ENCODE measurements at places on chromosomes 5 and 9. TPM values are rescaled to one million over a fixed set of nuclear protein-coding genes. Genes with fewer than 3 reads are reported as not detected.
A peak's percentile ranks its signal among the peaks of the same experiment; 100 is the strongest.

TAL2 gene
- 1.1 TPM for total RNA-seq

MCIDAS gene
- total RNA-seq, result 0.39 TPM

DNA sequence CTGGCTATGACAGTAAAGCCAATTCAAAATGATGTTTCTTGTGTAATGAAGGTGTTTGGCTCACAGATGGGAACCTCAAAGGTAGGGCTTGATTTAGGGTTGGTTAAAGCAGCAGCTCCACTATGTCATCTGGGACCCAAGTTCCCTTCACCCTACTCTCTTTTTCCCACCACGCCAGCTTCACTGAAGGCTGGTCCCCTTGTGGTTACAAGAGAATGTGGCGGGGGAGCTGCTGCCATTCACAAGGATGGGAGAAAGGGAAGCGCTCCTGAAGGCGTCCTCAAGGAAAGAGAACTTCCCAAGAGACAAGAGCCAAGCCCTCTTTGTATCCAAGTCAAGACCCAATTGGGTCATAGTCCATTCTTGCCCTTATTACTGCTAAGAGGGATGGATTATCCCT, 72.7 kb downstream of the NTRK2 start:
- peak; percentile 38 for DNase-seq
- H3K4me1 ChIP-seq, result no peaks in the 10 kb centered on the region
- no peak overlapping the region for H3K4me3 ChIP-seq

DNA sequence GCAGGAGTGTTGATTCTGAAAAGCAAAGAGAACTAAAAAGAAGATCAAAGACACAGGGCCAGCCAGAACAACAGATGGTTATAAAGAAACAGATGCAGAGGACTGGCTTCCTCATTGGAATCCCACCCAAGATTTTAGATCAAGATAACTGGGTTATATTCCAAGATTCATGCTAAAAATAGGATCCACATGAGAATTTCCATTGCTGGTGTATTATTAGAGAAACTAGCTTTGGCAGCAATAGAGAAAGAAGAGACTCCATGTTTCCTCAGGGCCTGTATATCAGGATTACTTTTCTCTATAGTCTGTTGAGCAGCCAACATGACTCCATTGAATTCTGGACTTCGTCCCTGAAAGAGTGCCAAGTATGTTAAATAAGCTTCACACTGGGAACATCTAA, 367.3 kb downstream of the TUSC1 start:
- H3K4me3 ChIP-seq, result no peak overlapping the region
- peaks cover 9% of the 10 kb centered on the region for H3K36me3 ChIP-seq
- no peaks in the 10 kb centered on the region for H3K4me1 ChIP-seq
- no peak overlapping the region for H3K27ac ChIP-seq
- no peak for DNase-seq

GRCh38 chr9:84266087-84266561, 74.4 kb downstream of the SLC28A3 start:
- no peaks in the 10 kb centered on the region for H3K36me3 ChIP-seq
- no peaks in the 10 kb centered on the region for H3K27me3 ChIP-seq
- H3K4me3 ChIP-seq, result no peak overlapping the region
- no peaks in the 10 kb centered on the region for H3K4me1 ChIP-seq
- peak; percentile 77 for DNase-seq
- no peak overlapping the region for H3K27ac ChIP-seq

ABLIM3 gene
- total RNA-seq, result 0.29 TPM

INSYN2B gene
- not detected for total RNA-seq

- no peak overlapping the region for H3K4me3 ChIP-seq
- H3K27me3 ChIP-seq, result no peaks in the 10 kb centered on the region
- no peak overlapping the region for H3K27ac ChIP-seq
- DNase-seq, result no peak
Measured at GRCh38 chr5:126339215-126339805, 83.9 kb upstream of the GRAMD2B start.

CDH10 gene
- total RNA-seq, result 0.22 TPM

- H3K36me3 ChIP-seq, result no peaks in the 10 kb centered on the region
- no peak for DNase-seq
- no peaks in the 10 kb centered on the region for H3K4me1 ChIP-seq
- no peak overlapping the region for H3K27ac ChIP-seq
- no peaks in the 10 kb centered on the region for H3K27me3 ChIP-seq
Measured at GRCh38 chr9:78928625-78929405, 631.9 kb downstream of the PSAT1 start.

DNA sequence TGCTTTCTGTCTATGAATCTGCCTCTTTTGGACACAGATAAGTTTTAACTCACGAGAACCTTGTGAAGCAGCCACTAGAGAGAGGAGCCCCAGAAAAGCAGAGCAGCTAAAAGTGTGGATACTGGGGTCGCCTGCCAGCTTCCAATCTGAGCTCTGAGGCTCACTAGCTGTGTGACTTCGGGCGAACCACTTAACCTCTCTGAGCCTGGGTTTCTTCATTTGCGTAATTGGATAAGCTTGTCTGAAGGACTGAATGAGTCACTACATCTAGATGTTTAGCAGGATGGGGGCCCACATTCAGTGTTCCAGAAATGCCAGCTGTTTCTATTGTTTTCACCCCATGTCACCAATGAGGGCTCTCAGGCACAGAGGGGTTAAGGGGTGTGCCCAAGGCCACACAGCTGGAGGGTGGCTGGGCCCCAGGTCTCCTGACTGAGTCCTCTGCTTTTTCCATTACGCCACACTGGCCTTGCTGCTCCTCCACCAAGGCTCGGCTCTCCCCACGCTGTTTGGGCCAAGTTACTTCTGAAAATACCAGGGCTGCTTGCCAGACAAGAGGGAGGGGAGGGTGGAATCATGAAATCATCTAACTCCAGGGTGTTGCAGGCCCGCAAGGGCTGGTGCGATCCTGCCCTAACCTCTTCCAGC, 36.2 kb downstream of the SH3PXD2B start:
- DNase-seq, result no peak
- no peak overlapping the region for H3K27ac ChIP-seq
- H3K4me1 ChIP-seq, result no peaks in the 10 kb centered on the region
- no peak overlapping the region for H3K4me3 ChIP-seq
- H3K27me3 ChIP-seq, result no peaks in the 10 kb centered on the region

DNA sequence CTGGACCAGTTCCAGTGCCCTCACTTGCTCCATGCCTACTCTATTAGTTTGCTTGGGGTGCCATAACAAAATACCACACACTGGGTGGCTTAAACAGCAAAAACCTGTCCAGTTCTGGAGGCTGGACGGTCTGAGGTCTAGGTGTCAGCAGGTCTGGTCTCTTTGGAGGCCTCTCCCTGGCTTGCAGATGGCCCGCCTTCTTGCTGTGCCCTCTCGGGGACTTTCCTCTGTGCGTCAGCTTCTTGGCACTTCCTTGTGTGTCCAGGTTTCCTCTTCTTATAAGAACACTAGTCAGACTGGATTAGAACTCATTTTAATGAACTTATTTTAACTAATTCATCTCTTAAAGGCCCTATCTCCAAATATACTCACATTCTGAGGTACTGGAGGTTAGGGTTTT, 97.2 kb downstream of the CARTPT start:
- H3K36me3 ChIP-seq, result no peaks in the 10 kb centered on the region
- no peak overlapping the region for H3K27ac ChIP-seq
- no peak for DNase-seq
- no peaks in the 10 kb centered on the region for H3K4me1 ChIP-seq
- no peaks in the 10 kb centered on the region for H3K27me3 ChIP-seq

DNA sequence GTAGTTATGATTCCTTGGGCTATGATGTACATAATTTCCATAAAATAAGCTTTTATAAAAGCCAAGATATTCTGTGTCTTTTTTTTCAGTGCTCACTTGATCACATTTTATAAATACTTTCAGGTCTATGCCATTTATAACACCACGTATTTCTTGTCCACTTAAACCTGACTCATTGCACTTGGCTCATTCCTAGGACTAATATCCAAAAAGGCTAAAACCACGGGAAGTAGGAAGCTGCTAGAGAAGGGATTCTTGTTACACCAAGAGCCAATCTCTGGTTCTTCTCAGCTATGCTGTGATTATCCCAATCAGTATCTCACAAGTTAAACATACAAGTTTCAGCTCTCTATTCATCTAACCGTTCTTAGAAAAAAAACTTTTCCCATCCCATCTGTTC, 80.4 kb upstream of the CDH6 start:
- H3K4me3 ChIP-seq, result no peak overlapping the region
- H3K4me1 ChIP-seq, result no peaks in the 10 kb centered on the region
- H3K27me3 ChIP-seq, result no peaks in the 10 kb centered on the region
- no peak for DNase-seq
- H3K27ac ChIP-seq, result no peak overlapping the region

DNA sequence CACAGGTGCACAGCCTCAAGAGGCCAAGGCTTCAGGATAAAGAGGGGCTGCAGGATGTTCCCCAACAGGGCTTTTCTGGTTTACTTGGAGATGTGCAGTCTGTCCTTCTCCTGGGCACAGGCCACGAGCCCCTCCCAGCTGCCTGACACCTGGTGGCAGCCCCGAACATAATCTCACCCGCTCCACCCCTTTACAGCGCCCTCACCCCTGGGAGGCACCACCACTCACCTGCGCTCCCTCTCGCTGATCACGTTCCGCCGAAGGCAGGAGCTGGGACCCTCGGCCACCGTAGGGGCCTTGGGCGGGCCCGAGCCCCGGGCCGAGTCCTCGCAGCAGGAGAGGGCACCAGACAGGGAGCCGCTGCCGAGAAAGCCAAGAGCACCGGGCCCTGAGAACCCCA, 514 bp downstream of the SOHLH1 start:
- H3K27ac ChIP-seq, result no peak overlapping the region
- DNase-seq, result peak; percentile 56
- no peaks in the 10 kb centered on the region for H3K36me3 ChIP-seq
- no peaks in the 10 kb centered on the region for H3K4me1 ChIP-seq
- H3K27me3 ChIP-seq, result no peaks in the 10 kb centered on the region
- H3K4me3 ChIP-seq, result no peak overlapping the region

GRCh38 chr5:130476325-130476724, 572.1 kb downstream of the CHSY3 start:
- no peak for DNase-seq
- no peak overlapping the region for H3K27ac ChIP-seq
- no peaks in the 10 kb centered on the region for H3K27me3 ChIP-seq
- H3K4me1 ChIP-seq, result no peaks in the 10 kb centered on the region
- H3K36me3 ChIP-seq, result no peaks in the 10 kb centered on the region
- H3K4me3 ChIP-seq, result no peak overlapping the region

SPINK7 gene
- total RNA-seq, result not detected

DNAJB5 gene
- total RNA-seq, result 38.9 TPM

RFK gene
- total RNA-seq, result 12.0 TPM

CDH9 gene
- 0.79 TPM for total RNA-seq

DNA sequence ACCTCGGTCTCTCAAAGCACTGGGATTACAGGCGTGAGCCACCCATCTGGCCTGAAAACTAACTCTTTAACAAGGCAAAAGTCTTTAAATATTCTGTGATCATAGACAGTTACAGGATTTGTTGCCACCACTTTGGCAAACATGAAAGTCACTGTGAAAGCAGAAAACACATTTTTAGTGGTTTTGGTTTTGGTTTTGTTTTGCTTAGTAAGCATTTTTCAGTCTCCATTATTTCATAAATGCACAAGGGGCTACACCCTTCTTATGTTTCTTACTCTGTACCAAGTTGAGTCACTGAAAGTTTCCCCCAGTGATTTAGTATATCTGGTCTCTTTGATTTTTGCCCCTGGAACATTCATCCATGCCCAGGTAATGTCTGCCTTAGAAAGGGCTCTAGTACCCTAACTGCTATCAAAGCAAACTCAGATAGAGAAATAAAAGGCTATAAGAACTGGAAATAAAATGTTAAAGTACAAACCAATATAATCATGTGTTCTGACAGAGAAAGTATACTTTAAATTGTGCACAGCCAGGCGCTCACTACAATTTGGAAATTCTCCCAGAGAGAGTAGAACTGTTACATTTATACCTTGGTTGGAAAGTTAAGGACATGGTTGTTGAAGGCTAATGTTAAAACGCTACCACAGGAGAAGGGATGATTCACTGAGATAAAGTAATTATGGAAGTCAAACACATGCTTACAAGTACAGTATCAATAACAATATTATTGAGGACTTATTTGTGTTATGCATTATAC, 1022.5 kb upstream of the DMAC1 start:
- H3K27ac ChIP-seq, result no peak overlapping the region
- no peak for DNase-seq
- H3K36me3 ChIP-seq, result no peaks in the 10 kb centered on the region
- H3K4me1 ChIP-seq, result peaks cover 9% of the 10 kb centered on the region

DNA sequence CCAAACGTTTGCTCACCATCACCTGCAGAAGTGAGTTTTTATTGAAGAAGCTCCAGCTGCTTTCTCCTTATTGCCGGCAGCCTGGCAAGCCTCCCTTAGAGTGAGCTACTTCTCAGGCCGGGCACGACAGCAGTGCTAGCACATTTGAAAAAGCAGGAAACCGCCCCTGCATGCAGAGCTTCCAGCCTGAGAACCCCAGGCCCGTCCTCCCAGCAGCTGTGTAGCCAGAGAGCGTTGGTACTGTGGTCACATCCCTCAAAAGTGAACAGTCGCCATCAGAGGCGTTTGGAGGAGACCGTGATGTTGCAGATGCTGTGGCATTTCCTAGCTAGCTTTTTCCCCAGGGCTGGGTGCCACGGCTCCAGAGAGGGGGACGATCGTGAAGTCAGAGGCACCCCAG, 23.5 kb downstream of the SLC25A25 start:
- no peaks in the 10 kb centered on the region for H3K27me3 ChIP-seq
- no peaks in the 10 kb centered on the region for H3K36me3 ChIP-seq
- H3K27ac ChIP-seq, result no peak overlapping the region
- no peak for DNase-seq
- H3K4me3 ChIP-seq, result no peak overlapping the region

MOB3B gene
- total RNA-seq, result 9.8 TPM

FCN2 gene
- not detected for total RNA-seq

C9orf153 gene
- total RNA-seq, result not detected

BAAT gene
- total RNA-seq, result 0.15 TPM

DNA sequence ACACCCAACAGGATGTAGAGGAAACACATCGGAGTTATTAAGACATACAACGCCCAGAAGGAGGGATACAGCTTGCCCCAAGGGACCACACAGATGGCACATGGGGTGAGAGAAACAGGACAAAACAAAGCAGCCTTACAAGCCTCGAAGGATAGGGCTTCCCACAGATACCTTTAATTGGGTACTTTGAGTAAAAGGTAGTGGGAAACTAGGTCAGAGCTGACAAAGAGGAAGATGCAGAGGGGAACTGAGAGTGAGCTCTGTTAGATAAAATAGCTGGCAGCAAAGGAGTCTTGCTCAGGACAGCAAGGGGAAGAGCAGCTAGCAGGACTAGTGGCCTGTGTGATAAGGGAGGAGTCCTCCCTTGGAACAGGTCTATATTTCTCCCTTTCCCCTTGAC, 48.2 kb downstream of the OTP start:
- H3K4me3 ChIP-seq, result no peak overlapping the region
- no peak for DNase-seq
- H3K27ac ChIP-seq, result no peak overlapping the region

- no peak overlapping the region for H3K4me3 ChIP-seq
- no peaks in the 10 kb centered on the region for H3K27me3 ChIP-seq
- no peak overlapping the region for H3K27ac ChIP-seq
Measured at GRCh38 chr5:176660530-176660859, 13.2 kb downstream of the TSPAN17 start.

- no peak for DNase-seq
- H3K27ac ChIP-seq, result no peak overlapping the region
- no peaks in the 10 kb centered on the region for H3K36me3 ChIP-seq
- no peaks in the 10 kb centered on the region for H3K4me1 ChIP-seq
- no peak overlapping the region for H3K4me3 ChIP-seq
Measured at GRCh38 chr5:96657068-96657467, 5.1 kb upstream of the CAST start.

PRLR gene
- 2.5 TPM for total RNA-seq

GRCh38 chr5:117299224-117299935, 724.8 kb upstream of the SEMA6A start:
- H3K4me3 ChIP-seq, result no peak overlapping the region
- no peaks in the 10 kb centered on the region for H3K27me3 ChIP-seq
- 0 out of 2 replicates have a peak, but pooled peaks cover 2% of the 10 kb centered on the region for H3K36me3 ChIP-seq
- no peak for DNase-seq

Data from H9 (cell line).